ENCODE measurements at places on chromosomes 6 and 20. TPM values are rescaled to one million over a fixed set of nuclear protein-coding genes. Genes with fewer than 3 reads are reported as not detected.

GRCh38 chr6:32382757-32383420, 11.2 kb upstream of the TSBP1 start:
- no peak for DNase-seq
- H3K27me3 ChIP-seq, result no peaks in the 10 kb centered on the region
- no peaks in the 10 kb centered on the region for H3K4me1 ChIP-seq
- no peaks in the 10 kb centered on the region for H3K36me3 ChIP-seq
- no peak overlapping the region for H3K4me3 ChIP-seq

Gene MGME1
- 13.3 TPM for total RNA-seq

- peaks cover 59% of the 10 kb centered on the region for H3K27me3 ChIP-seq
- peak overlapping the region; percentile 34 for H3K4me3 ChIP-seq
- peak overlapping the region; percentile 7 for H3K27ac ChIP-seq
- DNase-seq, result no peak
These were observed 514 bp upstream of the TSHZ2 start for GRCh38 chr20:52971498-52972189.

Gene SMOC2
- 7.1 TPM for total RNA-seq

DNA sequence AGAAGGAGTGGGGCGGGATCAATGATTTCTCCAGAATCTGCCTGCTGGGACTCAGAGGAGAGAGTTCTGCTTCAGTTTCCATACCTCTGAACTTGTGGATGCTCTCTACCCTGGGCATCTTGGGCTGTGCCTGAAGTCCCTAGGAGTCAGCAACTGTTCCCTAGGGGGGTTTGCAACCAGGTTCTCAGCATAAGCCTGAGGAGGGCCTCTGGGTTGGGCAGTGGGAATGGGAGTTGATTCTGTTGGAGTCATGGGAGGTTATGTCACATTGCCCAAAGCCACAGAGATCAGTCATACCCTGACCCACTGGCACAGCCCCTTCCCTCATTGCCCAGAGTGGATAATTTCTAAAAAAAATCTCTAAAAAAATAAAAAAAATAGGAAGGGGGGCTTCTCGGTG, 47.4 kb downstream of the MOCS1 start:
- H3K4me1 ChIP-seq, result peaks cover 7% of the 10 kb centered on the region
- no peak for DNase-seq
- H3K36me3 ChIP-seq, result no peaks in the 10 kb centered on the region
- H3K27me3 ChIP-seq, result no peaks in the 10 kb centered on the region

Gene RSPO4
- 6.1 TPM for total RNA-seq

- no peaks in the 10 kb centered on the region for H3K27me3 ChIP-seq
- no peak overlapping the region for H3K4me3 ChIP-seq
- no peaks in the 10 kb centered on the region for H3K36me3 ChIP-seq
- H3K4me1 ChIP-seq, result no peaks in the 10 kb centered on the region
These were observed 140.7 kb upstream of the MCHR2 start for GRCh38 chr6:100134703-100135102.

Gene RAB32
- 44.1 TPM for total RNA-seq

Measured in left lung (tissue), 14 donors.